ENCODE measurements at places on chromosomes 7 and 10.

GRCh38 chr7:106367664-106368063 lies 82.9 kb upstream of the NAMPT start:
- no peak for DNase-seq

DNA sequence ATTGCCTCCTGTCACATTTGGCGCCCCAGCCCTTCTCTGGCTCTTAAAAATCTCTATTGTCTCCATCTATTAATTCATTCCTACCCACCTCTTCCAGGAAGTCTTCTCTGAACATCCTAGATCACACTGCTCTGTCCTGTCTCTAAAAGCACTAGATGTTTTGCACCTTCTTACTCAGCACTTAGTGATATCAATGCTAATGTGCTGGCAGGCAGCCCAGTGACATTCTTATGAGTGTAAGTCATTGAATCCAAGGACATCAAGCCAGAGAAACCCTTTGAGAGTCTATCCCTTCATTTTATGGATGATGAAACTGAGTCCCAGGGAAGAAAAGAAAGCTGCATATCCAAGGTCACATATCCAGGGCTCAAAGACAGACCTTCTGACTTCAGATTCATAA lies 48.3 kb upstream of the PAX2 start:
- DNase-seq = no peak

DNA sequence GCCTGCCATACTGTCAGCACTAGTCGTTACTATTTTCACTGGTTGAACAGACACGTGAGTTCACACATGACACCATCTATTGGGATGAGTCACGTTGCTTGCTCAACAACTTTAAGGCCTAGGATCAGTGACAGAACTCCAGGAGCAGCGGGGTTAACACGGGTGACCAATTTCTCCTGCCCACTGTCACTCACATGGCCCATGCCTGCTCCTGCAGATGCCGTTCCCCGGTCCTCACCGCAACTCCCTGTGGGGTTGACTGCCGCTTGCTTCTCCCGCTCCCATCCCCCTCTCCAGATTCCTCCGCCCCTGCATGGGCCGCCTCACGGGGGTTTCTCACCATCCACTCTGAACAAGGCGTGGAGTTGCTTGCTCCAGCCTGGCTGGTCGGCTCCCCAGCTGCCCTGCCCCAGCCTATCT lies 128.2 kb downstream of the TAX1BP1 start:
- DNase-seq = no peak

- DNase-seq = no peak
These were observed 17.1 kb downstream of the PDCD11 start for GRCh38 chr10:103413564-103413963.

- DNase-seq = no peak
These were observed 257.7 kb upstream of the NFE2L3 start for GRCh38 chr7:25894002-25894901.

DNA sequence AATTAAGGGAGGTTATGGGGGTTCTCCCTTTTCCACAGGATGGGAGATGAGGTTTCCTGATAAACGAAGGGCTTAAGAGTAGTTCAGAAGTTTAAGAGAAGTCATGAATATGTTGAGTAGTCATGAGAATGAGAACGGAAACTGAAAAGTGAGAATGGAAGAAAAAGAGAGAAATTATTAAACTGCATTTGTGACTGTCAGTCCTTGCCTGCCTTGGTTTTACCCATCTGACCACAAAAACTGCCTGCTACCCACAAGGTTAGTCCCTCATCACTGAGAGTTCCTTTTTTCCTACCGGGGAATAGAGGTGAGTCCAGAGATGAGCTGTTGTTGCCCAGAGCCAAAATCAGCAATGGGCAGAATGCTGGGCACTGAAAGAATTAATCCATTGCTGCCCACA lies 174.1 kb upstream of the BET1 start:
- no peak for DNase-seq

DNA sequence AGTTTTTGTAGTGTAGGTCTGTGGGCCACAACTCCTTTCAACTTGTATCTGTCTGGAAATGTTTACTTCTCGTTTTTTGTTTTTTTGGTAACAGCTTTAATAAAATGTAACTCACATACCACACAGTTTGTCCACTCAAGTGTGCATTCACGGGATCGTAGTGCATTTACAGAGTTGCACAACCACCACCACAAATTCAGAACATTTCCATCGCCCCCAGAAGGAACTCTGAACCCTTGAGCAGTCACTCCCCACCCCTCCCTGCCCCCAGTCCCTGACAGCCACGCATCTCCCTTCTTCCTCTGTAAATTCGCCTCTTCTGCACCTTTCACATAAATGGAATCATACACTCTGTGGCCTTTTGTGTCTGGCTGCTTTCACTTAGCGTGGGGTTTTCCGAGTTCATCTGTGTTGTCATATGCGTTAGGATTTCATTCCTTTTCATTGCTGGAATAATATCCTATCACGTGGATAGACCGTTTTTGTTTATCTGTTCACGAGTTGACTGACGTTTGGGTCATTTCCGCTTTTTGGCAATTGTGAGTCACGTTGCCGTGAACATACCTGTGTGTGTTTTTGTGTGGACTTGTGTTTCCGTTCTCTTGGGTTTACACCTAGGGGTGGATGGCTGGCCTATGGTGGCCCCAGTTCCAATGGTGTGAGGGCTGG lies 10.3 kb downstream of the JAKMIP3 start:
- no peak for DNase-seq

DNA sequence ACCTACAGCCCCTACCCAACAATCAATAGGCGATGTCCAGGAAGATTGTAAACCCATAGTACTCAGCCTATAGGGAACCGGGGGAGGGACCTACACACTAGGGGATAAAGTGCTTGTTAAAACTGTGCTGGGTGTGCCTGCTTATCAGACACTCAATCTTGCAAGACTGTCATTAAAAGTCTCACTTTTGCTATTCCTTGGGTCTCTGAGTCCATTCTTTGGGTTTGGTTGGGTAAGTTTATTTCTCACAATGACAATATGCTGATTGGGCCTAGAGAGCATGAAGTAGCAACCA lies 45.6 kb downstream of the PTPRE start:
- DNase-seq = no peak

- no peak for DNase-seq
These were observed 48.3 kb upstream of the STEAP4 start for GRCh38 chr7:88355011-88355410.

DNA sequence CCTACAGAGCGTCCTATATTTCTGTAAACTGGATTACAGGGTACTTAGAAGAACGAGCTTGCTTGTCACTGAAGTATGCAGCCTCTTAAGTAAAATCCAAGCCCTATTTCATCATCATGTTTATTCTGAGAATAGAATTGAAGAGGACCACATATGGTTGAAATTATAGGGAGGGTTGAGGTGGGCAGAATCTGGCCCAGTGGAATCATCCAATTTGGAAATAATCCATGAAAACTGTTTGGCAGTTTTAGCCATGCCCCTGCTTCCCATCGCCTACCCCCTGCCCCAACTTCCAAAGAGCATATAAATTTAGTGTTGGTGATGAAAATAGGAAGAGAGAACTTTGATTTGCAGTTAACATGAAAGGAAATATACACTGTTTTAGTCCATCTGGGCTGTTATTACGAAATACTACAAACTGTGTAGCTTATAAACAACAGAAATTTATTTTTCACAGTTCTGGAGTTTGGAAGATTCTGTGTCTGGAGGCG lies 150.4 kb downstream of the PRKG1 start:
- DNase-seq = no peak

GRCh38 chr10:63464402-63465292 lies 1.1 kb downstream of the JMJD1C start:
- DNase-seq = no peak

GRCh38 chr7:91156316-91157185 lies 107.7 kb upstream of the FZD1 start:
- no peak for DNase-seq

DNA sequence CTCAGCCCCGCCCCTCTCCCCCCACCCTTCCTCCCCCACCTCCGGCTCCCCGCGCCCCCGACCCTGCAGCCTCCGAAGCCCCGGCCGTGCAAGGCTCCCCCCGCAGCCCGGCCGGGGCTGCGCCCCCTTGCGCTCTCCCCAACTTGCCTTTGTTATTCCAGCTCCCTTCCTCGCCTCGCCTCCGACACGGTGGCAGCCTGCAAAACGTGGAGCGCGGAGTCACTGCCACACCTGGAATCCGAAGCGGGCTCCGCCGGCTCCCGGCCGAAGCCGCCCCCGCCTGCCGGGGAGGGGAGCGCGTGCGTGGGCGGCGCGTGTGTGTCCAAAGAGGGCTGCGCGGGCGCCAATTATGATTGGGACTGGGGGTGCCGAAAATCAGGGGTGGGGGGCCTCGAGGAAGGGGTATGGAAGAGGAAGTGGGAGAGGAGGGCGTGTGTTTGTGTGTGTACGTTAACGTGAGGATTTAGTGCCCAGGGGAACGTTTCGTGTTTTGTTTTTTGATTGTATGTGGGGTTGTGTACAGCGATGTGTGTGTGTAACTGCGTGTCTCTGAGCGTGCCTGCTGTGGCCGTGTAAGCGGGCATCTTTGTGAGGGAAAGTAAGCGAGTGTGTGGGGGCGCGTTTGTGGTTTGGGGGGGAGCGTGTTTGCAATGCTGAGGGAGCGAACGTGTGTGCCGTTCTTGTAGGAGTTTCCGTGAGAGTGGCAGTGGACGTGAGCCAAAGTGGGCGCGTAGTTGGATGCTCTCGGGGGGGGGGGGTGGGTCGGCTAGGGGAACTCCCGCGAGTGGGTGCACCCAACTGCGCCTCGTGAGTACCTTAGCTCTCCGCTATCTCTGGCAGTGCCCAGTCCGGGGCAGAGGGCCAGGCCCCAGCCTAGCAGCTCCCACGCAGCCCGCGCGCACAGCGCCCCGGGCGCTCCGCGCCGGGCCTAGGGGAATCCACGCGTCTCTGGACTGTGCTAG lies 1.2 kb upstream of the ZMIZ1 start:
- peak; percentile 98 for DNase-seq

DNA sequence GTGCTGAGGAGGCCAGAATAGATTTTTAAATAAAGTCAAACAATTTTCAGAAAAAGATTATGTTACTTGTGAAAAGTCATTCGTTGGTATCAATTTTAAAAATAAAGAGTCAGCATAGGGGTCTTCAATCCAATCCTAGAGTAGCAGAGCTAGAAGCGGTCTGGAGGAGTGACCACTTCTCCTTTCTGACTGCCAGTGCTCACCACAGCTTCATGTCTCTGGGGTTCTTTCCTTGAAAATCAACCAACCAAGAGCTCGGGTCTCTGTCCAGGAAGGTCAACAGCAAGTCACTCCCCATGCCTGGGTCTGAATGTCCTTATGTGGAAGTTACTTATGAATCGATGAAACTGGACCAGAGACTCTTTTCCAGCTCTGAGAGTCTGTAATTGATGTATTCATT lies 14.3 kb downstream of the PTPRN2 start:
- no peak for DNase-seq

DNA sequence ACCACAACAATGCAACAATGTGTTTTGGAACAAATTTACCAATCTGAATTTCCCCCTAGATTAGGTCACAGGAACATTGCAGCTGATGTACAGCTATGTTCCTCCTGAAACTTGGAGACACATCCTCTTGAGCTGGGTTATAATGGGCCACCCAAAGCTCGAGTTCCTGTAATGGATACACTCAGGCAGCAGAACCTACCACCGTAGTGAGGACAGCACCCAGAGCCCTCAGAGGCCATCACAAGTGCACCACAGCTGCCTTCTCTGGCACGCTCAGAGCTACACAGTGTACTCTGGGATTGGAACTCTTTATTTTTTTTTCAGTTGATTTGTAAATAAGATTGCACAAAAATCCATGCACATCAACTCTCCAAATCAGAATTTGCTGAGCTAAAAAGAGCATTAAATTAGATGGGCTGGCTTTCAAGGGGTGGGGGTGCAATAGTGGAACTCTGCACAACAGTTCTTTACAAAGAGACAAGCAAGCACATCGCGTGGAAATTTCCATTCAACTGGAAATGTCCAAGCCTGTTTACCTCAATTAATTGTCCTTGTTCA lies 56.7 kb downstream of the EGFR start:
- no peak for DNase-seq

DNA sequence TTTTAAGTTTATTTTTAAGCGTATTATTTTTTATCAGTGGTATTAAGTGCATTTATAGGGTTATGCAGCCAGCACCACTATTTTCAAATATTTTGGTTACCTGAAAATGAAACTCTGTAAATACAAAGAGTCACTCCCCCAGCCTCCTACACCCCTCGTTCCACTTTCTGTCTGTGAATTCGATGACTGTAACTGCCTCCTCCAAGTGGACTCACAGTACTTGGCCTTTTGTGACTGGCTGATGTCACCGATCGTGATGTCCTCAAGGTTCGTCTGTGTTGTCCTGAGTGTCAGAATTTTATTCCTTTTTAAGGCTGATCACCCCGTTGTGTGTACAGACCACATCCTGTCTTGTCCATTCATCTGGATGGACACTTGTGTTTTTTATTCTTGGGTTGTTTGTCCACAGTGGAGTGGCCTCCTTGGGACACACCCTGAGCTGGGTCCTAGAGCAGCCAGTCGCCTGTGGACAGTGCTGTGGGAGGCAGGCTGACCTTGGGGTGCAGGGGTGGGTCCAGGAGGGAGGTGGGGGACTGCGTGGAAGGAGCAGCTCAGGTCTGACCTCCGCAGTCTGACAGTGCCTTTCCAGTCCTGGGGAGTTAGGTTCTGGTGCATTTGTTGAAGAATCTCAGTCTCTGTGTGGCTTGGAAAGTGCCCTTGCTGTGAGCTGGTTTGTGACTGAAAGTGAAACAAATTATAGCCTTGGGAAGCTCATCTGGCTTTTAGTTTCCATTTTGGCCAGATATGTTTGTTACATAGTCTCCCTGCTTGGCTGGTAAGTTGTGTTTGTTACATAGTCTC lies 6.9 kb downstream of the MTG1 start:
- DNase-seq = no peak

GRCh38 chr10:92655426-92655825 lies 34.3 kb upstream of the HHEX start:
- DNase-seq = no peak

- no peak for DNase-seq
These were observed 387.0 kb upstream of the SEMA3D start for GRCh38 chr7:85573844-85574243.

DNA sequence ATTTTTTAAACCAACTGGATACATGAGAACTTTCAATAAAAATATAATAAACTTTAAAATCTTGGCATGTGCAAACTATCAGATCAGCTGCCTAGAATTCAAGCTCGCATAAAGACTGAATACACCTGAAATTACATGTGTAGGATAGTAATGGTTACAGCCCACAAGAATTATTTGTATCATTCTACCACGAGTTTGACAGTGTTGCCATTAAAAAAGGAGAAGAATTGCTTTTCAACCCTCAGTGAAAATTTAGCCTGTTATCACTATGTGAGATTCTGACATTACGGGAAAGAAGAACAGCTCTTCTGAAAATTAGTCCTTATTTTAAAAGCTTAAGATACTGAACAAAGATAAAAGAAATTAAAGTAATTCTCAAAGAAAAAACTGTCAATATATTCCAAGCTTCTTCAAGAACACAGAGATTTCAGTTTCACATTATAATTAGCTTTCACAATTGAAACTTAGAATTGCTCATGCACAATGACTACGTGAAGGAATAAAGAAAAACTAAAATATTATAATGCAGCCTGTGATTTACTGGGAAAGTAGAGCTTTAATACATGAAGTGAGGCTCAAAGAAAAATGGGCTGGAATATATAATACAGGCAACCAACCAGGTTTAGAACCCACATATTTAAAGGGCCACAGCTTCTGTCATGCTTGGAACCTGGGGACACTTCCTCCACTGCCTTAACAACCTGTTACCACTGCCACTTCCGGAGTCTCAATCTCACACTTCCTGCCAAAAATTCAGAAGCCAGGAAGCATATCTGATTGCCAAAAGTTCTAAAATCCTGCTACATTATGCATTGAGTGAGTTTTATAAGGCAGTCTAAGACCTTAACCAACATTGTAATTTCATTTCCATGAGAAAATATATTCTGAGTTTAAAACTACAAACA lies 23.2 kb downstream of the TPK1 start:
- no peak for DNase-seq

- no peak for DNase-seq
These were observed 5.5 kb upstream of the GNAT3 start for GRCh38 chr7:80517282-80517747.

Measured in right forelimb (tissue), 1 donor.